ENCODE measurements at places on chromosomes 3 and 15. TPM values are rescaled to one million over a fixed set of nuclear protein-coding genes. Genes with fewer than 3 reads are reported as not detected.
A peak's percentile ranks its signal among the peaks of the same experiment; 100 is the strongest.

- no peak for DNase-seq
- H3K4me3 ChIP-seq = no peak overlapping the region
Observed at GRCh38 chr3:103794656-103795055, 1359.8 kb downstream of the ZPLD1 start.

- no peaks in the 10 kb centered on the region for H3K36me3 ChIP-seq
- no peak for DNase-seq
- H3K4me1 ChIP-seq = no peaks in the 10 kb centered on the region
- H3K27ac ChIP-seq = no peak overlapping the region
- no peaks in the 10 kb centered on the region for H3K27me3 ChIP-seq
- no peak overlapping the region for H3K4me3 ChIP-seq
Observed at GRCh38 chr3:46393554-46394434, 13.1 kb downstream of the CCR5AS start.

GRCh38 chr15:29590701-29591100 lies 231.6 kb downstream of the TJP1 start:
- H3K27me3 ChIP-seq = no peaks in the 10 kb centered on the region
- no peak overlapping the region for H3K27ac ChIP-seq
- DNase-seq = no peak

GRCh38 chr3:48405971-48406370 lies 23.9 kb downstream of the PLXNB1 start:
- no peaks in the 10 kb centered on the region for H3K36me3 ChIP-seq
- H3K4me1 ChIP-seq = peaks cover 10% of the 10 kb centered on the region
- no peak overlapping the region for H3K27ac ChIP-seq
- no peak for DNase-seq
- H3K27me3 ChIP-seq = no peaks in the 10 kb centered on the region

GRCh38 chr3:25849091-25849490 lies 59.2 kb downstream of the OXSM start:
- no peak overlapping the region for H3K27ac ChIP-seq
- no peak for DNase-seq
- peaks cover 5% of the 10 kb centered on the region for H3K4me1 ChIP-seq
- H3K27me3 ChIP-seq = no peaks in the 10 kb centered on the region
- H3K4me3 ChIP-seq = no peak overlapping the region

GRCh38 chr15:81785181-81785580 lies 260.6 kb downstream of the MEX3B start:
- H3K27ac ChIP-seq = no peak overlapping the region
- H3K36me3 ChIP-seq = no peaks in the 10 kb centered on the region
- no peaks in the 10 kb centered on the region for H3K27me3 ChIP-seq
- H3K4me3 ChIP-seq = no peak overlapping the region

- peak overlapping the region; percentile 87 for H3K27ac ChIP-seq
- no peaks in the 10 kb centered on the region for H3K27me3 ChIP-seq
- H3K36me3 ChIP-seq = no peaks in the 10 kb centered on the region
- peaks cover 56% of the 10 kb centered on the region for H3K4me1 ChIP-seq
Observed at GRCh38 chr3:195119461-195120266, 151.3 kb downstream of the XXYLT1 start.

DNA sequence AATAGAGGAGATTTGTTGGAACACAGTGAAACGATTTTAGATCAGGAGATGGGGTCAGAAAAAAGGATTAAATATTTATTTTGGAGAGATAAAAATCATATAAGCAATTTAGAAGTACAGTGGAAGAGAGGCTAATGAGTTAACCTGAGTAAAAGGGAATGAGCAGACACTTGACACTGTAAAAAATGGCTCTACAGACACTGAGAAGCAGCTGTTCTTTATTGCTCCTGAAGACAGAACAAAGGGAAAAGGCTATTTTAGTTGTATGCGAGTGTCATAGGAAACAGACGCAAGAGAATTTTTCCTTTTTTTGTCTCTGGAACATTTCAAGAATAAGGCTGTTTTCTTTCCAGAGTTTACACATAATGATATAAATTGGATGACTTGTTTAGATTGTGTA lies 34.3 kb downstream of the ASTE1 start:
- no peak for DNase-seq
- H3K4me1 ChIP-seq = no peaks in the 10 kb centered on the region
- H3K27me3 ChIP-seq = no peaks in the 10 kb centered on the region
- H3K36me3 ChIP-seq = peaks cover 11% of the 10 kb centered on the region
- no peak overlapping the region for H3K4me3 ChIP-seq

The CYP1A2 gene
- total RNA-seq = not detected

DNA sequence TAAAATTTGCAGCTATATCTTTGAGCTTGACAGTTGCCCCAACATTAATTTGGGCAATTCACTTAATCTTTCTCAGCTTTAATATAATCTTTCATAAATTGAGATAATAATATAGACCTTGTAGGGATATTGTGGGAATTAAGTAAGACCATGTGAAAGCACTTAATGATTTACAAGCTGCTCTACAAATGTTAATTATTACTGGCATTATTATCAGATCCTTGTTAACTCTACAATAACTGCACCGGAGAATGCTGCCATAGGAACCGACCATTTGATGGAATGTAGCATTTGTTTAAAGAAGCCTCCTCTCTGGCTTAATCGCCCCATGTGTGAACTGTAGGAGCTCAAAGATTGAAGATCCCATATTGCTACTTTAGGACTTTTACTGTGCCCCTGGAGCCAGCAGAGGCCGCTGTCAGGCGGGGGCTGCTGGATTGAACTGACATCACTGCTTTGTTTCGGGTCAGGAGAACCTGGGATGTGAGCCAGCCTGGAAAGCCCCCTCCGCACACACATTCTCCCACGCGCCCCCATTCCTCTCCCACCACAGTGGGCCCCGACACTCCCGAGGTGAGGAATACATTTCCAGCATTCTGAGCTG lies 154.2 kb upstream of the TNIK start:
- H3K27ac ChIP-seq = no peak overlapping the region
- no peak overlapping the region for H3K4me3 ChIP-seq
- no peaks in the 10 kb centered on the region for H3K4me1 ChIP-seq

DNA sequence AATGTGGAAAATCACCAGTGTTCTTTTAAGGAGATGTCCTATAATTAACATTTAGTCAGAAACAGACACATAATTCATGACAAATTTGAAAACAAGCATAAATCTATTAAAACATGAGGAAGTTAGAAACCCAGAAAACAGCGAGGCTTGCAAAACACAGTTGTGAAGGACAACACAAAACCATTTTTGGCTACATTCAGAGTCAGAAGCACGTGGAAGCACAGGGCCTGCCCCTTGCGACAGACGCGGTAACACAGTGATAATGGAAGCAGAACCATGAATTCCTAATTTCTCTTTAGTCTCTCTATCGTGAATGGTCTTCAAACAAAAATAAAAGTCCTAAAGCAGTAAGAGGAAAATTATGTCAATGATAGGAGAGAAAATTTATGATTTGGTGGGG lies 12.2 kb downstream of the NCEH1 start:
- no peaks in the 10 kb centered on the region for H3K36me3 ChIP-seq
- no peaks in the 10 kb centered on the region for H3K4me1 ChIP-seq
- no peak overlapping the region for H3K27ac ChIP-seq
- H3K27me3 ChIP-seq = no peaks in the 10 kb centered on the region
- no peak overlapping the region for H3K4me3 ChIP-seq

GRCh38 chr3:130627143-130627855 lies 110.3 kb downstream of the COL6A6 start:
- no peaks in the 10 kb centered on the region for H3K27me3 ChIP-seq
- H3K4me3 ChIP-seq = no peak overlapping the region
- no peaks in the 10 kb centered on the region for H3K4me1 ChIP-seq
- H3K27ac ChIP-seq = no peak overlapping the region
- no peaks in the 10 kb centered on the region for H3K36me3 ChIP-seq

The REC114 gene
- total RNA-seq = not detected

The TRANK1 gene
- 14.4 TPM for total RNA-seq

The ARID3B gene
- total RNA-seq = 10.0 TPM

DNA sequence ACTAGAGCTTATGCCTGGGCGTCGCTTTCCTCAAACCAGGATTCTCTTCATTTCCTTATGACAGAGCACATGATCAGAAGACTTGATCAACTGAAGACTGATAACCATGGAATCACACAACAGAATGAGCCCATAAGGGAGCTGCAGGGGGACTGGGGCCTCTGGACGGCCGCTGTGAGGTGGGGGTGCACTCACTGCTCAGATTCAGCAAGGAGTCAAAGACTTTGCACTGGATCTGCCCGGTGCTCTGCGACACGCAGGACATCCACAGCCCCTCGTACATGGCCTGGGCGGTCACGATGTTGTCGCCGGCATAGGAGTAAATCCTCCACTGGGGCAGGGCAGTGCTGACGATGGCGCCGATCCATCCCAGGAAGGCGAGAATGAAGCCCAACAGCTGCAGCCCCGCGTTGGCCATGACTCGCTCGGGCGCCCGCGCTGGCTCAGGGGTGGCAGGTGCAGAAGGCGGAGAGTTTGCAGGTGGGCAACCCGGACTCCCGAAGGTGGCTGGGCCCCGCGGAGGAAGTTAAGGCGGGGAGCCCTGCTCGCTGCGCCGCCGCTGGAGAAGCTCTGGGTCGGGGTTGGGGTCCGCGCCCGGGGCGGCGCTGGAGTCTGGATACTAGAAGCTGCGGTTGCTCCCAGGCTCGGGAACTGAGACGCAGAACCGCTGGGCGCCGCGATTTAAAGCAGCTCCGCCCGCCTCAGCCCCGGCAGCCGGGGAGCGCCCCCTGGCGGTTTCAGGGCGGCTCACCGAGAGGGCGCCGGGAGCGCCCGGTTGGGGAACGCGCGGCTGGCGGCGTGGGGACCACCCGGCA lies at the start of gene CLDN1:
CLDN1 (minus strand) TSS at position 658 of the 815 bp plus-strand sequence; CDS start at position 418, 240 bp downstream.
- peaks cover 2% of the 10 kb centered on the region for H3K27me3 ChIP-seq
- H3K36me3 ChIP-seq = no peaks in the 10 kb centered on the region
- H3K4me3 ChIP-seq = no peak within 1 kb of the TSS
- no peak within 1 kb of the TSS for H3K27ac ChIP-seq
- peaks cover 4% of the 10 kb centered on the region for H3K4me1 ChIP-seq

DNA sequence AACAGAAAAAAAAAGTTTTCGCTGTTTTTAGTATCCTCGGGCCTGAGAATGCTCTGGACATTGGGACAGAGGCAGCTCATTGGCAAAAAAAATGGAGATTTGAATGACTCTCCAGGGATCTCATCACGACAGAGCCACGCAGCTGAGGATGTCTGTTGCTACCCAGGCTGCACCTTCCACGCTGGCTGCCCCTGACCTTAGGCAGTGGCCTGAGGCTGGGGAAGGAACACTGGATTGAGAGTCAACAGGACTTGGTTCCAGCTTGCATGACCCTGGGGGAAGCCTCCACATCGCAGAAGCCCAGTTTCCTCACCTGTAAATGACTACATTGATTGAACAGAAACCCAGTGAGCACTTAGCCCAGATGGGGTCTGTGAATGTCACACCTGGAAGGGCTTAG lies 8.7 kb upstream of the ACSBG1 start:
- peaks cover 4% of the 10 kb centered on the region for H3K27me3 ChIP-seq
- H3K36me3 ChIP-seq = no peaks in the 10 kb centered on the region
- DNase-seq = no peak
- no peak overlapping the region for H3K27ac ChIP-seq
- no peaks in the 10 kb centered on the region for H3K4me1 ChIP-seq

GRCh38 chr3:171462224-171462623 lies 2.0 kb upstream of the TNIK start:
- H3K4me3 ChIP-seq = no peak overlapping the region
- no peak overlapping the region for H3K27ac ChIP-seq
- H3K36me3 ChIP-seq = no peaks in the 10 kb centered on the region
- peaks cover 23% of the 10 kb centered on the region for H3K4me1 ChIP-seq

- no peak overlapping the region for H3K4me3 ChIP-seq
- no peaks in the 10 kb centered on the region for H3K4me1 ChIP-seq
- DNase-seq = no peak
- no peaks in the 10 kb centered on the region for H3K36me3 ChIP-seq
- H3K27me3 ChIP-seq = no peaks in the 10 kb centered on the region
Observed at GRCh38 chr15:62270216-62270921, 105.3 kb upstream of the C2CD4B start.

- no peak overlapping the region for H3K27ac ChIP-seq
- DNase-seq = no peak
- H3K4me3 ChIP-seq = no peak overlapping the region
Observed at GRCh38 chr15:84823282-84823878, 6.2 kb downstream of the ALPK3 start.

The RPP25 gene
- total RNA-seq = 13.7 TPM

- no peaks in the 10 kb centered on the region for H3K27me3 ChIP-seq
- DNase-seq = no peak
- no peak overlapping the region for H3K4me3 ChIP-seq
Observed at GRCh38 chr3:146501752-146502151, 32.4 kb upstream of the PLSCR2 start.

DNA sequence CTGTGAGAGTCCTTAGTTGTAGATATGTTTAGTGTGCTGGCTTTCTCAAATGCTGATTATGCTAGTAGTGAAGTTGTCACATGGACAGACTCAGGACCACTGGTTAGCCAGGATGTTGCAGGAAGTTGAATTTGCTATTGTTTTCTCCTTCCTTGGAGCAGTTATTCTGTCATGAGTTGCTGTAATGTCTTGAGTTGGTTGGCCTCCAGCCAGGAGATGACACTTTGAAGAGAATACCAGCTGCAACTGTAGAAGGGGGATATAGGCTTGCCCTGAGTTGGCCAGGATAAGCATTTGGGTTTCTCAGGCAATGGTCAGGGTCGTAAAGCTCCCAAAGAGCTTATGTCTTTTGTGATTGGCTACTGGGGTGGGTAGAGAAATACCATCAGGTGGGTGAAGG lies 206.7 kb downstream of the ZNF621 start:
- no peak overlapping the region for H3K4me3 ChIP-seq
- no peak overlapping the region for H3K27ac ChIP-seq
- no peaks in the 10 kb centered on the region for H3K4me1 ChIP-seq

- DNase-seq = no peak
- no peak overlapping the region for H3K27ac ChIP-seq
- H3K4me3 ChIP-seq = no peak overlapping the region
- no peaks in the 10 kb centered on the region for H3K27me3 ChIP-seq
- no peaks in the 10 kb centered on the region for H3K36me3 ChIP-seq
Observed at GRCh38 chr3:68787106-68787626, 145.2 kb downstream of the TAFA4 start.

- H3K4me1 ChIP-seq = peaks cover 11% of the 10 kb centered on the region
- no peaks in the 10 kb centered on the region for H3K36me3 ChIP-seq
- H3K27ac ChIP-seq = no peak overlapping the region
- H3K27me3 ChIP-seq = no peaks in the 10 kb centered on the region
- no peak overlapping the region for H3K4me3 ChIP-seq
Observed at GRCh38 chr15:65050270-65050669, 5.1 kb downstream of the SLC51B start.

Measured in endothelial cell of umbilical vein (primary cell).